AG20443 (cell line): ENCODE measurements at places on chromosomes 13 and 19.

- DNase-seq, result no peak
These were observed 124.2 kb downstream of the ZIC5 start for GRCh38 chr13:99847318-99847750.

DNA sequence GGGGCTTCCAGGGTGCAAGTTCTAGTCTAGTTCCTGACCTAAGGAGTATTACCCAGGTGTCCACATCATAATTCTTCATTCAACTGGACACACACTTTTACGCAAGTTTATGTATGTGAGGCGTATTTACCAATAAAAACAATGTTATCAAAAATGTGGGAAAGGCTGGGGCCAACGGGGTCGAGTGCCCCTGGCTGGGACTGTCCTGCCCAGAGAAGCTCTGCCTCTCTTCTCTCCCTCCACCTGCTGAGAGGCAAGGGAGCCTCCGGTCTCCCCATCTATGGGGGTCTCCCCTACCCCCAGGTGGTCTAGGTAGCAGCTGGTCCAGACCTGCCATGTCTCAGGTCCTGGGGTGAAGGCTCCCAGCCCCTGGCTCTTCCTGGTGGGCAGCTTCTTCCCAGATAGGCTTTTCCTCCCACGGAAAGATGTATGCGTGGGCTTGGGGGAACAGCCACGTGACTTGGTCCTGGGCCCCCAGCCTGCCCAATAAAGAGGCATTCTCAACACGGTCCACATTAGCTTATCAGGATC is 132.4 kb downstream of the USP12 start:
- DNase-seq, result no peak

GRCh38 chr19:15129856-15130585 is 22.8 kb downstream of the SYDE1 start:
- no peak for DNase-seq

DNA sequence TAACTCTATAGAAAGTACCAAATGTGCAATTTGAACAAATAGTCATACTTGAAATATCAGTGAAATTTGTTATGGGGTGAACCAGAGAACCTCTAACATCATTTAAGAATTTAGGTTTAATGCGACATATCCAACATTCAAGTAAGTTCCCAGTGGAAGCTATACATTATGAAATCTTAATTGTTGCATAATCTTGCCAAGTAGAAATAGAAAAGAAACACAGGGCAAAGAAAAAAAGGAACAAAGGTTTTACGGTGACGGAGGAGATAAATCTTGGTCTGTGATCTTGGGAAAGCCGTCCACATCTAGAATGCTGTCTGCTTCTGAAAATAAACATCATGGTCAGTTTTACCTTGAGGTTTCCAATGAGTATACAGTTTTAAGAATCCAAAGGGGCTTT is 445.7 kb downstream of the RFC3 start:
- no peak for DNase-seq

GRCh38 chr19:5645409-5645808 is 22.5 kb downstream of the SAFB start:
- DNase-seq, result no peak

DNA sequence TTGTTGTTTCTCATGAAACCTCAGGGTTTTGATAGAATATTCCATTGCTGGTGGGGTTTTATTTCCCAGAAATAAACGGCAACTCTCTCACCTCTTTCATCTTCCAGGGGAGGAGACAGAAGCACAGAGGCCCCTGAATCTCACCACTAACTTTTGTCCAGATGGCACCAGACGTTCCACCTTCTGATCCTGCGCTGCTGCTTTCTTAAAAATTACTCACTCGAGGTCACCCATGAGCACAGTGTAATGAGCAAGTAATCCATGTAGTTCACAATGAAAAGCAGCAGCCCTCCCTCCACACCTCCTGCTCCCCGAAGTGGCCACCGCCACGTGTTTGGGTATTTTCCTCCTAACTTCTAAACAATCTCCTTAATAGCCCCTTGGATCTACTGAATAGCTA is 51.3 kb downstream of the TEX29 start:
- DNase-seq, result no peak

DNA sequence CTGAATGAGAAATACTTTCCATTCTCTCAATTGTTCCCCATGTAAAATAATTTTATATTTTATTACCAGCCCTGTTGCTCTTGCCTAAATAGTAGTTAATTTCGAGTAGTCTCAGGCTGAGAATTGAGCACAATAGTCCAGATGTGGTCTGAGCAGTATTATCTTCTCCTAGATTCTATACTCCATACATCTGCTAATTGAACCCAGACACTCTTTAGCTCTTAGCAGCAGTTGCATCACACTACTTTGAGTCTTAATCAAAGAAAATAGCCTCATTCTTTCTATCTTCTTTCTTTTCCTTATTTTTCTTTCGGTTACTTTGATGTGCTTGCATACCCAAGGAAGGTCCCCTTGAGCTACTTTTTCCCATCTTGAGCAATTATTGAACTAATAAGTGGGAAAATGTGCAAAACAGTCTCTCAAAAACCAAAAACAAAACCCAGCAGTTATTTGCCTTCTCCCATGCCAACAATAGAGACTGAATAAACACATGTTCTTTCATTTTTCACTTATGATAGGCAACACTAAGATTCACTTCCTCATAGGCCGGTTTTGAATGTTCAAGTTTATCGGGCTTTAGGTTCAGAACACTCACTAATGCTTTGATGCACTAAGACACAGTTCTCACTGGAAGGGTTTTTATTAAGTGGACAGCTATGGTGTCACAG is 204.5 kb downstream of the POU4F1 start:
- DNase-seq, result no peak

DNA sequence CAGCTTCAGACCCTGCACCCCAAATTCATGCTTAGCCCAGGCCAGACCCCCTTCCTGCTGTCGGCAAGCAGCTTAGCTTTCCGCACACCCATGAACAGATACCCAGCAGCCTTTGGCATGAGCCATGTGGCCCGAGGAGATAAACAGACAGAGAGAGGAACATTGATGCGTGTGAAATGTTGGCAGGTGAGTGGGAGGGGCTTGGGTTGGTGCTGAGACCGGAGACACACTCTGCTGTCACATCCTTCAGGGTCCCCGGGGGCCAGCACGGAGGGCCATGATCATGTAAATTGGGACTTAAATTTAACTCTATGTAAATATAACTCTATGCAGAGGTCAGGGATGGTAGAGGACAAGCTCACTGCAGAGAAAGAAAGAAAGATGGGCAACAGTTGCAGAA is 1.5 kb downstream of the CD22 start:
- DNase-seq, result no peak
